Thoracic aorta (tissue), 2 donors: ENCODE measurements at places on chromosomes 12 and 14.

DNA sequence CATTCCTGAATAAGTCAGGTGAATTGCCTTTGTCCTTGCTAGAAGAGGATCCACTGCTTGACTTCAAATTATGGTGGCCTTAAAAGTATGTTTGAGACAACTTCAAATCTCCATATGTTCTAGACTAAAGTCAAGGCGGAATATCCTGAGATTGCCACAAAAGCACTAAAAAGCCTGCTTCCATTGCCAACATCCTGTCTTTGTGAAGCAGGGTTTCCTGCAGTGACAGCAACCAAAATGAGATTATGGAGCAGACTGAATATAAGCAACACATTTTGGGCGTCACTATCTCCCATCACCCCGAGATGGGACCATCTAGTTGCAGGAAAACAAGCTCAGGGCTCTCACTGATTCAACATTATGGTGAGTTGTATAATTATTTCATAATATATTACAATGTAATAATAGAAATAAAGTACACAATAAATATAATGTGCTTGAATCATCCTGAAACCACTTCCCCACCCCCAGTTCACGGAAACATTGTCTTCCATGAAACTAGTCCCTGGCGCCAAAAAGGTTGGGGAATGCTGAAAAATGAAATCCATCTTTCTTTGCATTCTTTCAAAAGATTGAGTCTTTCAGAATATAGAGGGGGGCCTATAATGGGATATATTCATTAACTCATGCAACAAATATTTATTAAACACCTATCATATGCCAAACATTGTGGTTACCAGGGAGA is 143.7 kb downstream of the GPHN start:
- H3K27ac ChIP-seq, result no peak overlapping the region
- H3K4me1 ChIP-seq, result no peaks in the 10 kb centered on the region
- no peaks in the 10 kb centered on the region for H3K36me3 ChIP-seq
- no peak for DNase-seq
- no peak overlapping the region for H3K4me3 ChIP-seq
- H3K27me3 ChIP-seq, result no peaks in the 10 kb centered on the region

- no peak overlapping the region for H3K4me3 ChIP-seq
- H3K36me3 ChIP-seq, result no peaks in the 10 kb centered on the region
- no peak overlapping the region for H3K27ac ChIP-seq
- DNase-seq, result no peak
- peaks cover 15% of the 10 kb centered on the region for H3K4me1 ChIP-seq
Observed at GRCh38 chr14:72740966-72741825, 152.7 kb downstream of the DPF3 start.

DNA sequence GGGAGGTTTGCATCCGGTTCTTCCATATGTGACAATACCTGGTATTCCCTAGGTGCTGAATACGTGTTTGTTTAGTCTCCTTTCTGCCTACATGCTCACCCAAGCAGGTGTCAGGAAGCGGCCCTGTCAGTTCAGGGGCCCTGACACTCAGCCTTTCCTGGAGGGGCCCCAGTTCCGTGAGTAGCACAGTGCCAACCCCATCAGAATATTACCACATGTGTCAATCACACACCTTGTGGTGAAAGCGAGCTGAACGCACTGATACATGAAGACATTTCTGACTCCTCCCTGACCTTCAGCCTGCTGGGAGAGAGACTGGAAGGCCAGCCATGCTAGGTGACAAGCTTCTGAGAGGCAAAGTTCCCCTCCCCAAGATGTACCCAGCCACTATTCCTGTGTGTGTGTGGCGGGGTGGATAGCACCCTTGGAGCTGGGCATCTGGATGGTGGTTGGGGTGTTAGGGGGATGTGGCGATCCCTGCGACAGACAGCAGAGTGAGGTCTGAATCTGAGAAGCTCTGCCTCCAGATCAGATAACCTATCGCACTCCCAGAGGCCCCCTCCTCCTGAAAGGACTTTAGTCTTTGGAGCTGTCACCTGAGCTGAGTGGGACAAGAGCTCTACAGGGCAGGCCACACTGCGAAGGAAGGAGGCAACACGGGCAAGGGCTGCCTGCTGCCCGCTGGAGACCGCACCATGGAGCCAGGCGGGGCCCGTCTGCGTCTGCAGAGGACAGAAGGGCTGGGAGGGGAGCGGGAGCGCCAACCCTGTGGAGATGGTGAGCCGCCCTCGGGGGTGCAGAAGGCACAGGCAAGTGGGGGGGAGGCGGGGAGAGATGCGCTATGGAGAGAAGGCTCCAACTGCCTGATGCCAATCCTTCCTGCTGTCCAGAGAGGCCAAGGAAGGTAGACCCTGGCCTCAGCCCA is at the start of gene SOAT2:
TSS of gene SOAT2 (plus strand) at position 604 of the 925 bp plus-strand sequence. CDS start at position 696, 92 bp downstream.
- no peak within 1 kb of the TSS for H3K4me3 ChIP-seq
- no peaks in the 10 kb centered on the region for H3K27me3 ChIP-seq
- peaks cover 65% of the 10 kb centered on the region for H3K4me1 ChIP-seq
- no peak within 1 kb of the TSS for H3K27ac ChIP-seq
- H3K36me3 ChIP-seq, result peaks cover 15% of the 10 kb centered on the region

DNA sequence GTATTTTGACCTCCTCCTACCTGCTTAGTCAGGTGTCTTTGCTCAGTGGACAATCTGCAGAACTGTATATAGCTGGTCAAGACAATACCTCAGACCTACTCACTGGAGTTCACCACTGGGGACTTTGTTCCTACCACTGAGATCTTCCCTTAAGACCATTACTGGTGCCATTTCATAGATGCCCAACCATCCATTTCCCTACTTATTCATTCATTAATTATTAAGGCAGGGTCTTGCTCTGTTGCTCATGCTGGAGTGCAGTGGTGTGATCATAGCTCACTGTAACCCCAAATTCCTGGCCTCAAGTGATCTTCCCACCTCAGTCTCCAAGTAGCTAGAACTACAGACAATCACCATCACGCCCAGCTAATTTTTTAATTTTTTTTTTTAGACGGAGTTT is 22.8 kb upstream of the CRADD start:
- no peaks in the 10 kb centered on the region for H3K36me3 ChIP-seq
- no peaks in the 10 kb centered on the region for H3K4me1 ChIP-seq
- H3K27me3 ChIP-seq, result no peaks in the 10 kb centered on the region

DNA sequence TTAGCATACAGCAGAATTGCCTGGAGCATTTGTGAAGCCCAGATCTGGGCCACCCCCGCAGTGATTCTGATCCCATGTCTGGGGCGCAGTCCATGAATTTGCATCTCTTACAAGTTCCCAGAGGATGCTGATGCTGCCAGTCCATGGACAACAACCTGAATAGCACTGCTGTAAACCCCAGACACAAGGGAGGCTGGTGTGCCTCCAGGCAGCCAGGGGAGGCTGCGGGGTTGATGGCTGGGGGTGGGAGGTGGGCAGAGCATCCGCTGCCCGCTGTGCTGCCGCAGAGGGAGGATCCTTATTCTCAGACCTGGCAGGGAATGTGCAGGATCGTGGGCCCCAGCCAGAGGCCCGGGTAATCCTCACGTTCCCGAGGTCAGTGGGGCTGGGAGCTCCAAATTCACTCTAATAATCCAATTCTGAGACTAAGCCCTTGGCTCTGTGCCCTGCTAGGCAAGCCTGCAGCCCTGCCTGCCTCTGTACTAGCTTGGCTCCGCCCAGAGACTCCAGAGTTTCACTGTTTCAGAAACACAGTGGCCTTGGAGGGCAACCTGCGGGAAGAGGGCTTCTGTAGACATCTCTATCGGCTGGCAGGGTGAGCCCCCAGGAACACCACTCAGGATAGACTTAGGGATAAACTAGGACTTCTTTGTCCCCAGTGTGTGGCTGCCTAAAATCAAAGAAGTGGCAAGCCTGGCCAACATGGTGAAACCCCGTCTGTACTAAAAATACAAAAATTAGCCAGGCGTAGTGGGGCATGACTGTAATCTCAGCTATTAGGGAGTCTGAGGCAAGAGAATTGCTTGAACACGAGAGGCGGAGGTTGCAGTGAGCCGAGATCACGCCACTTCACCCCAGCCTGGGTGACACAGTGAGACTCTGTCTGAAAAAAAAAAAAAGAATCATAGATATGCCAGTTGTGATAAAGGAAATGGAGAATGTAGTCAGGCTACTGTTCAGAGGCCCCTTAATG is 17.8 kb upstream of the MLEC start:
- DNase-seq, result no peak
- H3K36me3 ChIP-seq, result no peaks in the 10 kb centered on the region
- no peak overlapping the region for H3K27ac ChIP-seq
- no peaks in the 10 kb centered on the region for H3K27me3 ChIP-seq
- H3K4me3 ChIP-seq, result peak overlapping the region; percentile 57

DNA sequence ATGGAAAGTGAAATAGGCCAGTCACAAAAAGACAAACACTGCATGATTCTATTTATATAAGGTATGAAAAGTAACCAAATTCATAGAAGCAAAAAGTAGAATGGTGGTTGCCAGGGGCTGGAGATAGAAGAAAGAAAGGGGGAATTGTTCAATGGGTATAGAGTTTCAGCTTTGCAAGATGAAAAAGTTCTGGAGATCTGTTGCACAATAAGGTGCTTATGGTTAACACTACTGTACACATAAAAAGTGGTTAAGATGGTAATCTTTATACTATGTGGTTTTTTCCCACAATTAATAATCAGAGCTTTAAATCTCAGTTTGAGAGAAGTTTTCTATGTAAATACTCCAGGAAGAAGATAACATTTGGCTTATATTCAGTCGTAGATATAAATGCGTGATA is 73.4 kb downstream of the SLC38A4 start:
- H3K27me3 ChIP-seq, result no peaks in the 10 kb centered on the region
- H3K4me3 ChIP-seq, result no peak overlapping the region
- no peaks in the 10 kb centered on the region for H3K36me3 ChIP-seq
- DNase-seq, result no peak
- H3K27ac ChIP-seq, result no peak overlapping the region
- H3K4me1 ChIP-seq, result no peaks in the 10 kb centered on the region

- H3K27me3 ChIP-seq, result no peaks in the 10 kb centered on the region
- H3K27ac ChIP-seq, result no peak overlapping the region
- no peak overlapping the region for H3K4me3 ChIP-seq
- DNase-seq, result no peak
- no peaks in the 10 kb centered on the region for H3K36me3 ChIP-seq
Observed at GRCh38 chr12:55043542-55043941, 23.8 kb downstream of the NEUROD4 start.

DNA sequence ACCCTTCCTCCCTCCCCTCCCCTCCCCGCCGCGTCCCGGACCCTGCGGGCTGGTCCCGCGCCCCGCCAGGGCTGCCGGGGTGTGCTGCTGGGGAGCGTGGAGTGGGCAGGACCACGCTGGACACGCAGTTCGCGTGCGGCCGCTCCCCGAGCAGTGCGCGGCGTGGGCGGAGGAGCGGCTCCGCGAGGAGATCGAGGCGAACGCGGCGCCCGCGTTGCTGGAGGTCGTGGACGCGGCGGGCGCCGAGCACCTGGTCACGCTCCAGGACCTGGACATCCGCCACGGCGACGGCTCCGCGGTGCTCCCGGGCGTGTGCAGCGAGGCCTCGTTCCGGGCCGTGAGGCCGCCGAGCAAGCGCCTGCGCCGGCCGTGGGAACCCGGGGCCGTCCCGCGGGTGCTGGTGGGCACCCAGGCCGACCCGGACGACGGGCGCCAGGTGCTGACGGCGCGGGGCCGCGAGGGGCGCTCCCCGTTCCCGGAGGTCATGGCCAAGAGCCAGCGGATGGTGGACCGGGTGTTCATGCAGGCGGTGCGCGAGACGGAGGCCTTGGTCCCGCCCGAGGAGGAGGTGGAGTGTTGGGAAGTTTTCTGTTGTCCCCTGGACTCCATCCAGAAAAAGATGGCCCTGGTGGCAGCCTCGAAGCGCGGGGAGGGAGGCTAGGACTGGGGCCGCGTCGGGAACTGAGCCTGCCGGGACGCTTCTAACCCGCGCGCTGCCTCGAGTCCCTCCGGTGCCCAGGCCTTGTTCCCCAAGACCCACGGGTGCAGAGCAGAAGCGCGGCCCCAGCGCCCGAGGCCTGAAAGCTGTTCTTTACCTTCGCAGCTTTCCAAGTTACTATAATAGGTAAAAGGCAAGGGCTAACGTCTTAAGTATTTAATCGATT is 54.7 kb upstream of the EIF5 start:
- no peak for DNase-seq
- peaks cover 8% of the 10 kb centered on the region for H3K27me3 ChIP-seq
- peaks cover 10% of the 10 kb centered on the region for H3K4me1 ChIP-seq
- peak overlapping the region; percentile 64 for H3K4me3 ChIP-seq

DNA sequence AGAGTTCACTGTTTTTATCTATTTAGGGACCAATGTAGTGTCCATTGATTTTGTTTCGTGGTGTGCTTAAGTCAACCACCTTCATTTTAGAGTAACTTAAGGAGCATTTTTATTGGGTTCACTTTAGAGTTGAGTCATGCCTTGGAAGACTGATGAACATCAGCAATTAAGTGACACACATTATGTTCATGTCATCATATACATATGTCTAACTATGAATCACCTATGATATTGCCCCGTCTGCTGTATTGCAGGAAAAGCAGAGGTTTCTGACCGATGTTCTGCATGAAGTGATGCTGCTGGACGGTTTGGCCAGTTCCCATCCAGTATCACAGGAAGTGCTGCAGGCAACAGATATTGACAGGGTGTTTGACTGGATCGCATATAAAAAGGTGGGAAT is 227.1 kb downstream of the TRHDE start:
- no peaks in the 10 kb centered on the region for H3K4me1 ChIP-seq
- H3K4me3 ChIP-seq, result no peak overlapping the region
- no peaks in the 10 kb centered on the region for H3K27me3 ChIP-seq
- H3K27ac ChIP-seq, result no peak overlapping the region
- no peaks in the 10 kb centered on the region for H3K36me3 ChIP-seq

GRCh38 chr14:36214476-36215216 is 38.1 kb upstream of the PTCSC3 start:
- DNase-seq, result no peak
- no peak overlapping the region for H3K4me3 ChIP-seq
- no peak overlapping the region for H3K27ac ChIP-seq
- H3K36me3 ChIP-seq, result no peaks in the 10 kb centered on the region
- no peaks in the 10 kb centered on the region for H3K27me3 ChIP-seq

- H3K27me3 ChIP-seq, result no peaks in the 10 kb centered on the region
- peak overlapping the region; percentile 92 for H3K4me3 ChIP-seq
- H3K4me1 ChIP-seq, result peaks cover 28% of the 10 kb centered on the region
- DNase-seq, result no peak
- peaks cover 28% of the 10 kb centered on the region for H3K36me3 ChIP-seq
Observed at GRCh38 chr12:6604259-6605029, 2.7 kb downstream of the CHD4 start.

GRCh38 chr12:27101290-27101689 is 18.9 kb upstream of the C12orf71 start:
- peaks cover 12% of the 10 kb centered on the region for H3K4me1 ChIP-seq
- H3K36me3 ChIP-seq, result no peaks in the 10 kb centered on the region
- H3K27ac ChIP-seq, result no peak overlapping the region
- H3K27me3 ChIP-seq, result no peaks in the 10 kb centered on the region
- no peak overlapping the region for H3K4me3 ChIP-seq

GRCh38 chr12:23211384-23212320 is 586.7 kb downstream of the ETNK1 start:
- peak overlapping the region; percentile 25 for H3K4me3 ChIP-seq
- no peaks in the 10 kb centered on the region for H3K27me3 ChIP-seq
- H3K4me1 ChIP-seq, result peaks cover 2% of the 10 kb centered on the region
- no peaks in the 10 kb centered on the region for H3K36me3 ChIP-seq
- peak overlapping the region; percentile 36 for H3K27ac ChIP-seq
- no peak for DNase-seq

- H3K27ac ChIP-seq, result no peak overlapping the region
- H3K36me3 ChIP-seq, result no peaks in the 10 kb centered on the region
- no peak overlapping the region for H3K4me3 ChIP-seq
- no peaks in the 10 kb centered on the region for H3K27me3 ChIP-seq
Observed at GRCh38 chr12:29533815-29534489, 36.5 kb upstream of the OVCH1 start.

GRCh38 chr12:117360222-117360550 is 1.2 kb downstream of the NOS1 start:
- no peak overlapping the region for H3K4me3 ChIP-seq
- H3K27me3 ChIP-seq, result peaks cover 4% of the 10 kb centered on the region
- DNase-seq, result no peak
- no peak overlapping the region for H3K27ac ChIP-seq
- H3K36me3 ChIP-seq, result no peaks in the 10 kb centered on the region
